ENCODE measurements at places on chromosomes 1 and 21.

DNA sequence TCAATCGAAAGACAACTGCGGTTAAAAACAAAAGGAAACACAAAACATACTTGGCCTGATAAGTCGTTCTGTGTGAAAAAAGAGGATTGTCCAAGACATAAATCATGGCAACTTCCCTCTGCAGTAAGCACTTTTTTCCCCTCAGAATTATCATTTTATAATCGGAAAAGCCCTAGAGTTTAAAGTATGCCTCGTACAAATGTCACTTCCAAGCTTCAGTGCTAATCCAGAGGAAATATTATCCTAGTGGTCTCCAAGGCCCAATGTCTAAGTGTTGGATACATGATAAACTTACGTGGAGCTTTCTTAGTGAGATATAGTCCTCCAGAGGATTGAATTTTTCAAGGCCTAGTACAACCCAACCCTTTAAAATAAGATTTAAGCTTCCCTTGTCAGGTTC lies 11.2 kb upstream of the NTMT2 start:
- DNase-seq, result no peak

GRCh38 chr1:64745986-64746940 lies 1.4 kb downstream of the RAVER2 start:
- no peak for DNase-seq

GRCh38 chr1:236990052-236990445 lies 14.2 kb downstream of the MT1HL1 start:
- no peak for DNase-seq

DNA sequence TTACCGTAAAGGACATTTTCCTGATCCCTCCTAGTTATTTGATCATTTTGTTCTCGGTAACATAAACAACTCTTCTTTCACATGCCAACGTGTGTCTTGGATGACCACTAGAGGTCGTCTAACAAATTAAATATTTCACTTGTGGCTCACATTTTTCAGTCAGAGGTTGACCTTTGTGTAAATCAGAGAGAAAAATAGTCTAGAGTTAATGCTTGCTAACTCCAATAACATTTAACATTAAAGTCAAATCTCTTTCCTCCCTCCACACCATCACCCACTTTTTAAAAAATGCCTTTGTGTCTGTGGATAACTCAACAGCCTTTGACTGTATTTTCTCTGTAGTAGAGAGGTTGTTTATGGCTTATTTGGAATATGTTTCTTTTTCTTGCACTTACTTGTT lies 220.5 kb upstream of the B3GALT2 start:
- no peak for DNase-seq

- DNase-seq, result no peak
Observed at GRCh38 chr1:183002267-183002666, 21.0 kb upstream of the LAMC1 start.

DNA sequence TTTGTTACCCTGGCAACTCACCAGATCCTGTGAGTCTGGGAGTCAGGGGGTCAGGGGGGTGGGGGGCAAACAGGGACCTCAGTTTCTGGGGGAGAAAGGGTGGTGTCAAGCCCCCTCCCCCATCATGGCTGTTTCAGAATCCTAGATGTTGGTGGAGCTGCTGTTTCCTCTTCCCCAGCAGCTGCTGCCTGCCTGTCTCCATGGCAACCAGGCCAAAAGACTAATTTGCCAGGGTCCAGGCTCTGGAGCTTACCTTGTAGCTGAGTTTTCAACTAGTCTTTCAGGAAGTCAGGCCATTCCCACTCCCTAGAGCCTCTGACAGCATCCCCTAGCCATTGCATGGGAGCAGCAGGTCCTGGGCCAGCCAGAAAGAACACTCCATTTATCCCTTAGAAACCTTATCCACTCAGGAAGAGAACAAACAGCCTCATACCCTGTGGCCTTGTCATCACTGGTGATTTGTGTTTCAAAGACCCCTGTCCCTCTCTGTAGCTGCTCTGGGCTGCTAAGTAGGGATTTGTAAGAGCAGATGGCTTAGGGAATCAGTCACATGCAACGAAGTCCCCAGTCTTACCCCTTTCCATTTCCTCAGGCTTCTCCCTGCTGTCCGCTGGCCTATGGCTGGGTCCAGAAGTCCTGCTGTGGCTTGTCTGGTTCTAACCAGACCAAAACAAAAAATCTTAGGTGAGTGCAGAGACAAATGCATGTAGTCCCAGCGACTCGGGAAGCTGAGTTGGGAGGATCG lies 21.5 kb upstream of the STMN1 start:
- no peak for DNase-seq

- no peak for DNase-seq
Observed at GRCh38 chr1:6427441-6428390, 3.1 kb downstream of the ESPN start.

- DNase-seq, result no peak
Observed at GRCh38 chr1:8533907-8534306, 216.0 kb downstream of the SLC45A1 start.

DNA sequence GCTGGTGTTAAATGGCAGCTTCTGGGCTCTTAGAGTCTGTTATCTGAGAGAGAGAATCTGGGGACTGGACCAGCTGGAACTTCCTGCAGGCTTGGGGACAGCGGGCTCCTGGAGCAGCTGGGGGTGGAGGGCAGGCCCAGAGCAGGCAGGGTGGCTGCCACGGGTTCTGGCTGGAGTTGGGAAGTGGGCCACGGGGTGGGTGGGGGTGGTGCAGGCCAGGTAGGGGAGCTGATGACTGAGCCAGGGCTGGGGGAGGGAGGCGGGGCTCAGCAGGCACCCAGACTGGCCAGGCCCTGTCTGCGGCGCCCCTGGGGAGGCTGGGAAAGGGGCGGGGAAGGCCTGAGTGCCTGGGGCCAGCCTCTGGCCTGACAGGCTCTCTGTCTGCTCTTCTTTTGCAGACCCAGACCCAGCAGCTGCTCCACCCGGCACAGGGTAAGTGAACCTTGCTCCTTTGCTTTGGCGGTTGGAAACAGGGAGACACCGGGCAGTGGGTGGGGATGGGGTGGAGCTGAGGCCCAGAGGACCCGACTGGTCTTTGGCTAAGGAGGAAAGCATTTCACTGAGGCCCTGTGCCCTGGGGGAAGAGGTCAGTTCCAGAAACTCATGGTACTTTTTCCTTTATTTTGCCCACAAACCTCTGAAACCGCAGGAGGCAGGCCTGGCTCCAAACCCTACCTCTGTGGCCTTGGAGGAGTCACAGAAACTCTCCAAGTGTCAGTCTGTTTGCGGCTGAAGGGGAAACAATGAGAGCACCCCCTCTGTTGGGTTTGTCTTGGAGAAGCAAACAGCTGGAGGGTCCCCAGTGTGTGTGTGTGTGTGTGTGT lies 48.8 kb downstream of the ARHGEF10L start:
- DNase-seq, result no peak

DNA sequence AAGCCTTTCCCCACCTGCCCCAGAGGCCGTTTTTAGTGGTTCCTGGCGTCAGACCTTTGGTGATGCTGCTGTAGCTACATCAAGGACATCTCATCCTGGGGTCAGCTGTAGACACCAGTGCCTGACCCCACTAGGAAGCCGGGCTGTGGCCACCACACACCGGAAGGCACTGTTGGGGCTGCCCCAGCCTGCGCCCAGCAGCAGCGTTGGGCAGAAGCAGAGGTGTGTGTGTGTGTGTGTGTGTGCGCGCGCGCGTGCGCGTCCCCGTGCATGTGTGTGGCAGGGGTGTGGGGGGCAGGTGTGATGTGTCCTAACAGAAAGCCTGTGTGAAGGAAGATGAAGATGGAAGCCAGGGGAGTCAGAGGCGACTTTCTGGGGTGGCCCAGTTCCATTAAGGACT lies 62.0 kb upstream of the COL6A1 start:
- peak; percentile 66 for DNase-seq

GRCh38 chr1:42135426-42135825 lies 17.8 kb upstream of the GUCA2B start:
- no peak for DNase-seq

DNA sequence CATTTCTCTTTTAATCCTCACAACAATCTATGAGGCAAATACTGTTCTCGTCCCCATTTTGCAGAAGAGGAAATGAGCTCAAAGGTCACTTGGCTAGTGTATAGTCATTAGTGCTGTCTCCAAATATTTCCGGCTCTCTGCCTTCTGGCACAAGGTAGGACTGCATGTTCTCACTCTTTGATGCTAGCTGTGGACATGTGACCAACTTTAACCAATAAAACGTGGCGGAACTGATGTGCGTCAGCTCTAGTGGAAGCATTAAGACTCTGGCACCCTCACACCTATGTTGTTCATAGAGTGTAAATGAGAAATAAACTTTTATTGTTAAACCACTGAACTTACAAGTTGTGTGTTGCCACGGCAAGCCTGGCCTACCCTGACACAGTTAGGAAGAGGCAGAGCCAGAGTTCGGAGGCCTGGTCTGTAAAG lies 5.0 kb upstream of the KIF21B start:
- no peak for DNase-seq

GRCh38 chr1:222014001-222014400 lies 272.1 kb upstream of the DUSP10 start:
- DNase-seq, result no peak

- no peak for DNase-seq
Observed at GRCh38 chr21:37711836-37712568, 204.3 kb downstream of the KCNJ6 start.

- no peak for DNase-seq
Observed at GRCh38 chr21:37593740-37594471, 227.3 kb downstream of the DYRK1A start.

Measured in spleen (tissue), 13 donors.